ENCODE measurements at places on chromosomes 1 and 21. TPM values are rescaled to one million over a fixed set of nuclear protein-coding genes. Genes with fewer than 3 reads are reported as not detected.

CCDC181 gene
- total RNA-seq = not detected

STUM gene
- total RNA-seq = not detected

CRYAA gene
- total RNA-seq = not detected

USH2A gene
- total RNA-seq = not detected

FCRL2 gene
- total RNA-seq = not detected

PYHIN1 gene
- not detected for total RNA-seq

TACSTD2 gene
- total RNA-seq = 54.6 TPM

DYNLT5 gene
- total RNA-seq = not detected

SRM gene
- 55.1 TPM for total RNA-seq

MTOR gene
- total RNA-seq = 33.6 TPM

FAM131C gene
- total RNA-seq = 0.15 TPM

MEAF6 gene
- total RNA-seq = 55.1 TPM

OR2G6 gene
- total RNA-seq = not detected

VSIG8 gene
- not detected for total RNA-seq
